ENCODE measurements at places on chromosomes 11 and 22.

GRCh38 chr11:95262994-95263765, 32.2 kb upstream of the SESN3 start:
- no peak overlapping the region for H3K27ac ChIP-seq
- H3K4me3 ChIP-seq = no peak overlapping the region
- DNase-seq = no peak

GRCh38 chr11:64373598-64373974, 14.6 kb downstream of the RPS6KA4 start:
- DNase-seq = no peak
- no peaks in the 10 kb centered on the region for H3K27me3 ChIP-seq
- no peaks in the 10 kb centered on the region for H3K36me3 ChIP-seq
- H3K4me3 ChIP-seq = no peak overlapping the region
- H3K4me1 ChIP-seq = no peaks in the 10 kb centered on the region
- no peak overlapping the region for H3K27ac ChIP-seq

DNA sequence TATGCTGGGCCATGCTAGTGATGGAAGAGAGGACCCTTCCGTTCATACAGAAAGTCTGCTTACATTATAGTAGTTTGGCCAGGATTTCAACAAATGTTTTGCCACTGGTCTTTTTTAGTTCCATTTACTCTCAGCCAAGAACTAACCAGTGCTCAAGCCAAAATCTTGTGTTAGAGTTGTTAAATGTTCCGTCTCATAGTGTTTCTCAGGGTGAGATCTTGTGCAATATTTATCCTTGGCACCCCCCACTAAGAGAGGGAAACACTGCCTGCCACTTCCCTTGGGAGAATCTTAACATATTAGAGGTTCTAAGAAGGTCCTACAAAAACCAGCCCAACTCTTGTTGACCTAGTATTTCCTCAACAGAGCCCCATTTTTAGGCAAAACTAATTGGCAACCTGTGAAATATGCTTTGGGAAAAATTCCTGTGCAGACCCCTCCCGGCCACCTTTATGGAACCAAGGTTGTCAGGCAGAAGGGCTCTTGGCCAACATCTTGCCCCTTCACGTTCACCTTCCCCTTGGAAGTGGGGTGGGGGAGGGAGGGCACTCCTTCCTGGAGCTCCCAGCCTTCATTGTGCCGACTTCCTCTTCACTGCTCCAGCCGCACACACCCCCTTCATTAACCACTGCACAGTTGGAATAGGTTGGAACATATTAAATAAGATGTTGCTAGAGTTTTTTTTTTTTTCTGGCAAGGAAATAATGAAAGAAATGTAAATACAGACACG, 173.2 kb upstream of the SORL1-AS1 start:
- DNase-seq = peak; percentile 59
- H3K27me3 ChIP-seq = no peaks in the 10 kb centered on the region
- H3K4me1 ChIP-seq = peaks cover 3% of the 10 kb centered on the region
- no peak overlapping the region for H3K27ac ChIP-seq
- peaks cover 4% of the 10 kb centered on the region for H3K36me3 ChIP-seq

DNA sequence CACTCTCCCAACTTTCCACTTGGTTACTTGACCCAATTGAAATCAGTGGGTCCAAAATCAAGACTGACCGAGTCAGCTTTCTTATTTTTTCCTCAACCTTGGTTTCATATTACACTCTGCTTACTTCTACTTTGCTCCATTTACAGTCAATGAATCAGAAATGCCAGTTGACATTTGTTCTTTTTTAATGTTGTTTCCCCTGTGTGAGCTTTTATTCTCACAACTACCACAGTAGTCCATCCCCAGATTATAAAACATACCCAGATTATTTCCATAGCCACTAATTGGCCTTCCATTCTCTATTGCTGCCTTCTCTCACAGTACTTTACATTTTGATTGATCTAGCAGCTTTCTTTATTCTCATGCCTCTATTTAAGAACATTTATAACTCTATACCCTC, 50.0 kb downstream of the DNAJC24 start:
- DNase-seq = no peak
- H3K4me1 ChIP-seq = no peaks in the 10 kb centered on the region
- H3K4me3 ChIP-seq = no peak overlapping the region
- peaks cover 5% of the 10 kb centered on the region for H3K36me3 ChIP-seq
- no peak overlapping the region for H3K27ac ChIP-seq

DNA sequence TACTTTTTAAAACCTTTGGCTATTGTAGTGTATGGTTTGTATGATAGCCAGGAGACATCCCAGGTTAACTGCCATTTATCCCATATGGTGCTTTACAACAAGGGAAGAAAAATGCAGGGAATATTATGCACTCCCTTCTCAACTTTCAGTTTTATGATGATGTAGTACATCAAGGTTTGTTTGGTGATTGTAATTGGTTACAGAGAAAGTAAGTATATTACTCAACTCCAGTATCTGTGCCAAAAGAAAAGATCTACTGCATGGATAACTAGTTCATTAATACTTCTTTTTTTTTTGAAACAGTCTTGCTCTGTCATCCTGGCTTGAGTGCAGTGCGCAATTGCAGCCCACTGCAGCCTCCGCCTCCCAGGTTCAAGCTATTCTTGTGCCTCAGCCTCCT, 65.3 kb downstream of the BCL2L13 start:
- no peaks in the 10 kb centered on the region for H3K4me1 ChIP-seq
- no peaks in the 10 kb centered on the region for H3K36me3 ChIP-seq
- H3K27ac ChIP-seq = no peak overlapping the region
- no peak overlapping the region for H3K4me3 ChIP-seq
- DNase-seq = no peak
- H3K27me3 ChIP-seq = no peaks in the 10 kb centered on the region

GRCh38 chr11:72743321-72744221, 8.6 kb downstream of the ARAP1 start:
- peaks cover 12% of the 10 kb centered on the region for H3K4me1 ChIP-seq
- no peaks in the 10 kb centered on the region for H3K36me3 ChIP-seq
- H3K27me3 ChIP-seq = no peaks in the 10 kb centered on the region

GRCh38 chr11:111419641-111420327, 40.7 kb upstream of the POU2AF1 start:
- H3K27me3 ChIP-seq = no peaks in the 10 kb centered on the region
- DNase-seq = no peak
- H3K4me1 ChIP-seq = no peaks in the 10 kb centered on the region
- H3K27ac ChIP-seq = no peak overlapping the region

GRCh38 chr11:107590460-107591377, at the start of gene ELMOD1:
Gene ELMOD1 (plus strand): TSS chr11:107591147. CDS start chr11:107618190, 27,043 bp downstream.
- H3K27ac ChIP-seq = no peak within 1 kb of the TSS
- H3K4me1 ChIP-seq = peaks cover 16% of the 10 kb centered on the region
- H3K4me3 ChIP-seq = peak within 1 kb of the TSS; percentile 69
- H3K36me3 ChIP-seq = no peaks in the 10 kb centered on the region
- peaks cover 59% of the 10 kb centered on the region for H3K27me3 ChIP-seq

DNA sequence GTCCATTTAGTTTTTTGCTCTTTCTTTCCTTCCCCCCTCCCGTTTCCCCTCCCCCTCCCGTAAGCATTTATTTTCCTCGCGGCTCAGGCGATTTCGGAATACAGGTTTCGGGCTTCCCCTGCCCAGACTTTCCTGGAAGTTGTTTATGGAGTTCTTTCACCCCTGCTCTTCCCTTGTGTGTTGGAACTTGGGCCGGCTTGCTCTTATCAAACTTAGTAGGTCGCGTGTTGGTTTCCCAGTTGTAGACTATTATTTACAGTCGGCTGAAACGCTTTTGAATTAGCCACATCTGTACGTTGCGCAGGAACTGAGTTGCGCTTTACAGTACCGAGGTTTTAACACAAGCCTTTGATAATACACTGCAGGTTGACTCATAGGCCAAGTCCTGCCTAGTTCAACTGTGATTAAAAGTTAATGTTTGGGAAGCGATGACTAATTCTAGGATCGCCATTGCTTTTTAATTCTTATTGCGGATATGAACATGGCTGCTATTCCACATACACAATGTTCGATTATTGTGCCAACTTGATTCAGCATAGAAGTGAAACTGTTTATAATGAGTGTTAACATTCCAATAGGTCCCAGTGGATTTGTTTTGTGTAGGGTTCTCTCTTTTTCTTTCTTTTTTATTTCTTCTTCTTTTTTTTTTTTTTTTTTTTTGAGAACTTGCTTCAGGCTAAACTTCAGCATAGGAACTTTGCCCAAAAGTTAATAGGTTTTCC, 1.7 kb downstream of the YAP1 start:
- DNase-seq = peak; percentile 88
- H3K27me3 ChIP-seq = no peaks in the 10 kb centered on the region
- H3K36me3 ChIP-seq = no peaks in the 10 kb centered on the region
- peak overlapping the region; percentile 99 for H3K27ac ChIP-seq

DNA sequence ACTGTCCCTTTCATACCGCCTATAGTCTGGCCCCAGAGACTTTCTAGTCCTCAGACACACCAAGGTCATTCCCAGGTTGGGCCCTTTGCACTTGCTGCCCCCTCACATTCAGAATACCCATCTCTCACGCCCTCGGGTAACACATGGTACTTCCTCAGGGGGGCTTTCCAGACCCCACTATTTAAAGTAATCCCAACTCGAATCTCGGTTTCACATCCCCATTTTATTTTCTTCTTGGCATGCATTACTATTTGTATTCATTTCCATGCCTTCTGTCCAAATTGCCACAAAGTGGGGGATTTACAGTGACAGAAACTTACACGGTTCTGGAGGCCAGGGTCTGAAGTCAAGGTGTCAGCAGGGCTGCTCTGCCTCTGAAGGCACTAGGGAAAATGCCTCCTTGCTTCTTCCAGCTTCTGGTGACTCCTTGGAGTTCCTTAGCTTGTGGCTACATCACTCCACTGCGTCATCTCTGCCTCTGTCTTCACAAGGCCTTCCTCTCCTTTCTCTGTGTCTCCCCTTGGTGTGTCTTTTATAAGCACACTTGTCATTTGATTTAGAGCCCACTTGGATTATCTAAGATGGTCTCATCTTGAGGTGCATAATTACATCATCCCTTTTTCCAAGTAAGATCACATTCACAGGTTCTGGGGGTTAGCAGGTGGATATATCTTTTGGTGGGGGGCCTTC, 15.1 kb downstream of the RCN1 start:
- no peaks in the 10 kb centered on the region for H3K4me1 ChIP-seq
- no peak overlapping the region for H3K4me3 ChIP-seq
- H3K27ac ChIP-seq = no peak overlapping the region
- H3K36me3 ChIP-seq = peaks cover 31% of the 10 kb centered on the region
- H3K27me3 ChIP-seq = no peaks in the 10 kb centered on the region
- DNase-seq = no peak

- no peaks in the 10 kb centered on the region for H3K27me3 ChIP-seq
- H3K4me1 ChIP-seq = peaks cover 2% of the 10 kb centered on the region
- H3K36me3 ChIP-seq = no peaks in the 10 kb centered on the region
- no peak overlapping the region for H3K4me3 ChIP-seq
- DNase-seq = peak; percentile 25
- no peak overlapping the region for H3K27ac ChIP-seq
Measured at GRCh38 chr11:36345535-36346141, 49.5 kb downstream of the PRR5L start.

- H3K4me3 ChIP-seq = no peak overlapping the region
- H3K27me3 ChIP-seq = no peaks in the 10 kb centered on the region
- peaks cover 15% of the 10 kb centered on the region for H3K4me1 ChIP-seq
Measured at GRCh38 chr11:64011371-64011770, 24.4 kb upstream of the FLRT1 start.

GRCh38 chr11:62553080-62553838, 6.7 kb upstream of the AHNAK start:
- no peak overlapping the region for H3K4me3 ChIP-seq
- peaks cover 26% of the 10 kb centered on the region for H3K4me1 ChIP-seq
- H3K27me3 ChIP-seq = no peaks in the 10 kb centered on the region
- H3K36me3 ChIP-seq = peaks cover 4% of the 10 kb centered on the region
- DNase-seq = peak; percentile 87

- H3K4me3 ChIP-seq = no peak overlapping the region
- no peak for DNase-seq
- H3K27ac ChIP-seq = no peak overlapping the region
- H3K27me3 ChIP-seq = no peaks in the 10 kb centered on the region
Measured at GRCh38 chr22:42039271-42039670, 31.3 kb downstream of the NAGA start.

GRCh38 chr11:102576350-102576749, 45.8 kb upstream of the MMP7 start:
- H3K4me1 ChIP-seq = peaks cover 3% of the 10 kb centered on the region
- H3K27me3 ChIP-seq = no peaks in the 10 kb centered on the region
- H3K4me3 ChIP-seq = no peak overlapping the region
- H3K27ac ChIP-seq = no peak overlapping the region
- DNase-seq = no peak

DNA sequence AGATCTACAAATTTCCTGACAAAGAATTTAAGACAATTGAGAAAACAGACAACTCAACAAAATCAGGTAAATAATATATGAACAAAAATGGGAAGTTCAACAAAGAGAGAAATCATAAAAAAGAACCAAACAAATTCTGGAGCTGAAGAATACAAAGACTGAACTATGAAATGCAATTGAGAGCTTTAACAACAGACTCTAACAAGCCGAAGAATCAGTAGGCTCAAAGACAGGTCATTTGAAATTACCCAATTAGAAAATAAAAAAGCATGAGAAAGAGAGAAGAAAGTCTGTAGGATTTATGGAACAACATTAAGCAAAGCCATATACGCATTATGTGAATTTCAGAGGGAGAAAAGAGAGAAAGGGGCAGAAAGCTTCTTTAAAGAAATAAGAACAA, 72.8 kb downstream of the TBC1D22A start:
- H3K27me3 ChIP-seq = no peaks in the 10 kb centered on the region
- peaks cover 4% of the 10 kb centered on the region for H3K4me1 ChIP-seq
- H3K36me3 ChIP-seq = no peaks in the 10 kb centered on the region
- no peak overlapping the region for H3K27ac ChIP-seq
- H3K4me3 ChIP-seq = no peak overlapping the region

DNA sequence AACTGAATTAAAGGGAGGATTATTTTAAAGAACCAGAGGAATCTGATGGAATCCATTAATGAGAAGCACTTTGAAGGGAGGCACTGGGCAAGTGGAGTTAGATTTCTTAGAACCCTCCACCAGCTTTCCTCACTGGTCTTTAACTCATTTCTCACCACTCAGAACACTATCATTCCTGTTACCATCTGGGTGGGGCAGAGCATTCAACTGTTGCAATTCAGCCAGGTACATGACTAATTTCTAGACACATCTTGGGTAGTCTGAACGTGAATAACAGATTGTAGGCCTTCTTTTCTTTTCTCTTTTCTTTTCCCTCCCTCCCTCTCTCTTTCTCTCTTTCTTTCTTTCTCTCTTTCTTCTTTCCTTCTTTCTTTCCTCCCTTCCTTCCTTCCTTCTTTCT, 15.5 kb upstream of the MMP1 start:
- no peaks in the 10 kb centered on the region for H3K27me3 ChIP-seq
- no peaks in the 10 kb centered on the region for H3K36me3 ChIP-seq
- no peak overlapping the region for H3K4me3 ChIP-seq
- no peak for DNase-seq
- H3K4me1 ChIP-seq = no peaks in the 10 kb centered on the region

GRCh38 chr11:131349368-131350086, 20.9 kb upstream of the NTM start:
- H3K27ac ChIP-seq = no peak overlapping the region
- no peaks in the 10 kb centered on the region for H3K4me1 ChIP-seq
- peaks cover 12% of the 10 kb centered on the region for H3K27me3 ChIP-seq
- H3K36me3 ChIP-seq = no peaks in the 10 kb centered on the region
- no peak for DNase-seq
- no peak overlapping the region for H3K4me3 ChIP-seq

GRCh38 chr11:119376197-119376847, 5.2 kb downstream of the USP2 start:
- no peak overlapping the region for H3K4me3 ChIP-seq
- H3K27ac ChIP-seq = peak overlapping the region; percentile 81
- H3K4me1 ChIP-seq = peaks cover 8% of the 10 kb centered on the region
- DNase-seq = peak; percentile 72
- H3K27me3 ChIP-seq = no peaks in the 10 kb centered on the region
- no peaks in the 10 kb centered on the region for H3K36me3 ChIP-seq

GRCh38 chr22:41603873-41604332, 14.3 kb upstream of the PMM1 start:
- peaks cover 34% of the 10 kb centered on the region for H3K36me3 ChIP-seq
- DNase-seq = no peak
- H3K4me1 ChIP-seq = peaks cover under 1% of the 10 kb centered on the region
- H3K4me3 ChIP-seq = no peak overlapping the region
- H3K27ac ChIP-seq = no peak overlapping the region
- H3K27me3 ChIP-seq = no peaks in the 10 kb centered on the region
